ENCODE measurements at places on chromosomes 7 and 10.

DNA sequence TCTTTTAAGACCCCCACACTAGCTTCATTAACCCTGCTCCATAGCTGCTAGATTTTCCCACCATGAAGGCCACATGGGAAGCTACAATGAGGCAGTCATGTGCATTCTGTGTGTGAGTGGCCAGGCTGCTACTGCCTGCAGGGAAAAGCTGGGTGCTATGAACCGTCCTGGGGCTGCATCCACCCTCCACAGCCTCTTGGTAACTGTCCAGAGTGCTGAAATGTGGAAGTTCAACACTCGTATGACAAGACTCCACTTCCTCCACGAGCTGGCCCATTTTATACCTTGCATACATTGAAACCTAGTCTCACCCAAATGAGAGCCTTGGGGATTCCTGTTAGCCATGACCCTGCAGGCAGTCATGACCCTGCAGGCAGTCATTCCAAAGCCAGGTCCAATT lies 59.4 kb downstream of the CUZD1 start:
- no peak for DNase-seq

DNA sequence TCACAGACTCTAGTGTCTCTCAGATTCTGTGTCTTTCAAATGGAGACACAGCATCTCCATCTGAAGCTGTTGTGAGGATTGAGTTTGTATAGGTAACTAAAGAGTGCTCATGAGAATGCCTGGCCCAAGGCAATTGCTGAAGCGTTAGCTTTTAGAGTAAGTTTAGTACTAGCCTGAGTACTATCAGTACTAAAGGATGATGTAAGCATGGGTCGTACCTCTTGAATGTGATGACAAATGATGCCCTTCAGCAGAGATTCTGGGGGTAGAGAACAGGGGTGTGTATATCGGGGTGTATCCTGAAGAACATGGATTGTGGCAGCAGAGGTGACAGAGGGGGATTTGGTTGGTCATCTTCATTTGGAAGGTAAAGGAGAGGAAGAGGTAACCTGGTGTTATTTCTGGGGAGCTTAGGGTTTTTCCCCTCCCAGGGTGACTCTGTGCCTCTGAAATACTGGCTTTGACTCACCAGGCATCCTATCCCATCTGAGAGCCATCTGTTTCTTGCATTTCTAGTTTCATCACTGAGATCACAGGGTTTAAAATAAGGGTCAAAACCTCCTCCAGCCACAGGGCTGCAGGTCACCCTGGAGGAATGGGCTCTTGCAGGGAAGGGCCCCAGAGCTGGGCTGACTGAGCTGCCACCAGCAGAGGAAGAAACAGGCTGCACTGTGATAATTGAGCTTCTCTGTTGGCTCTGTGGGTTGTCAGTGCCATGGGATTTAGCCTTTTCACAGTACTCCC lies 756.0 kb downstream of the KCNMA1 start:
- DNase-seq, result no peak

- no peak for DNase-seq
These were observed 7.6 kb downstream of the HERC4 start for GRCh38 chr10:68067508-68067907.

- no peak for DNase-seq
These were observed 56.2 kb upstream of the SMNDC1 start for GRCh38 chr10:110360857-110361474.

- no peak for DNase-seq
These were observed 39.0 kb downstream of the STK17A start for GRCh38 chr7:43621729-43622448.
